ENCODE measurements at places on chromosomes 16 and 17.

- DNase-seq = no peak
Measured at GRCh38 chr16:90031931-90032673, 12.8 kb upstream of the DBNDD1 start.

- no peak for DNase-seq
Measured at GRCh38 chr17:52710363-52710901, 551.9 kb upstream of the CA10 start.

GRCh38 chr16:52257534-52257933, 289.4 kb downstream of the TOX3 start:
- DNase-seq = no peak

GRCh38 chr17:40458851-40459482, 15.7 kb downstream of the IGFBP4 start:
- no peak for DNase-seq

GRCh38 chr16:1917665-1918350, 407 bp downstream of the HS3ST6 start:
- DNase-seq = no peak

DNA sequence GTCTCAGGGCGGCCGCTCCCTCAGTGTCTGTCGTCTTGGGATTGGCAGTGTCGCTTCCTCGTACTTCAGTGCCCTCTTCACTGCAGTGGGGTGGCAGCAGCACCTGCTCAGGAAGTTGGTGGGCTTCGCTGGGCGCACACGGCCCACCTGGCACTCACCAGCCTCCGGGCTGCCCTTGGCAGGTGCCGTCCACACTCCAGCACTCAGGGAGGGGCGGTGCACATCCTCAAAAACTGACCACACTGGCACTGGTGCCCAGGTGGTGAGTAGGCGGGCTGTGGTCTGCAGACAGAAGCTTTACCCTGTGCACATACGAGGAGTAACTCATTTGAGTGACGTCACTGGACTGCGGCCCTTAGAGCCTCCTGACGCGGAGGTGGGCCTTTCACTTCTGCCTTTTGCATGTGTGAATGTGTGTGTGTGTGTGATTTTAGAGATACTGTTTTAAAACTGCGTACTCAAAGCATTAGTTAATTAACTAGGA, 94.6 kb downstream of the BANP start:
- DNase-seq = no peak

DNA sequence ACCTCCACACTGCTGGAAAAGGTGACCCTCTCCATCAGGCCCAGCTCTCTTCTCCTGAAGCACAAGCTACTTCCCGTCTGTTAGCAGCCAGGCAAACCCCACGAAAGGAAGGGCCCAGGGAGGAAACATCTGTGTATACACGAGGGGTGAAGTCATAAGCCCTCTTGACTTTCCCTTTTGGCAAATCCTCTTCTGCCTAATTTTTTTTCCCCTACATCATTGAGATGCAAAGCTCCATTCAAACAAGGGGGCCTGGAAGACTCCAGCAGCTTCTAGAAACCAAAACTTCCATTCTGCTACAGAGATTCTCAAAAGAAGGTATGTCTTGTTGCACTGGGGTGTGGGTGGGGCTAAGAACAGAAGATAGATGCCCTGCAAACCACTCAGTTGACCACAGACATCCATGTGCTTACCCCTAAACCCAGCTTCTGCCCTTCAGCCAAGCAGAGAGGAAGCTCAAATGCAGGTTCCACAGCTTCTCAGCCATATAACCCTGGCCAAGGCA, 145.6 kb upstream of the RCVRN start:
- no peak for DNase-seq

DNA sequence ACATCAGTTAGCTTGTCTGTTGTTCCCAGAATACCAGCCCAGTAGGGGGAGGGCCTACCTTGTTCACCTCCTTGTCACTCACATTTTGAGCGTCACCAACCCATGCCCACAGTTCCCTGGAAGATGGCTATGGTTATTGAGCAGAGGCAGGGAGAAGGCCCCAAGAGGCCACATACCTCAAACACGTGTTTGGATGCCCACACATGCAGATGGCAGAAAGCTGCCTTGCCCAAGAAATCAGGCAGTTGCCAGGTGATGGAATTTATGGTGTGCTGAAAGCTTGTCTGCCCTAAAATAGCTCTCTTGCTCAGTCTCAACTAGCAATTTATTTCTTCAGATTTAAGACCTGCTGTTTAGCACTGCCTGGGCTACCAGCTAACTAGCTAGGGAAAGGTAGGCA, 16.5 kb upstream of the CMTM4 start:
- no peak for DNase-seq

- DNase-seq = no peak
Measured at GRCh38 chr17:35377706-35378105, 4.3 kb upstream of the SLFN11 start.

DNA sequence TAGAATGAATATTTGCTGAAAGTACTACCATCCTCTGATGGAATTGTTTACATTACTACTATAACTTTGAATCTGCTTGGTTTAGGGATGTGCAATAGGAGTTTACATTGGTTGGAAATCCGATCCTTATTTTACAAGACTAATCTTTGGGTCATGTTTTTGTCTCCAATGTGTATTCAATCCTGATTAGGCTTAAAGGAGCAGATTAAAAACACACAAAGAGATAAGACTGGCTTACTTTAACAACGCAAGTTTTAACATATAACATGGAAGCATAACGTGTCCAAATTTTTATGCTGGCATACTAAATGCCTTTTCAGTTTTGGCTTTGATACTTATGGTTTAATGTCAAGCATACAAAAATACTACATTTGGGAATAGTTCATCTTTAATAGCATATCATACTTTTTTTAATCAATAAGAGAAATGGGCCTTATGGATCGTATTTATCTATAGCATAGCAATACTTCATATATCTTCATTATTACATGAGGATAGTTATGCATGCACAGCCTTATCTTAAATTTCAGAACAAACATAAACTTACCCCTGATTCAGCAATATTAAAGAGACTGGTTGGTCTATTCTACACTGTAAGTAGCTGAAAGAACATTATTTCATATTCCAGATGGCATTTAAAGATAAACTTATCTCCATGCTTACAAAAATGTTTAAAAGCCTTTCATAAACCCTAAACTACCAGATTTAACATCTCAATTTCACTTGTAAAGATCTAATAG, 69.9 kb upstream of the NACA2 start:
- no peak for DNase-seq

DNA sequence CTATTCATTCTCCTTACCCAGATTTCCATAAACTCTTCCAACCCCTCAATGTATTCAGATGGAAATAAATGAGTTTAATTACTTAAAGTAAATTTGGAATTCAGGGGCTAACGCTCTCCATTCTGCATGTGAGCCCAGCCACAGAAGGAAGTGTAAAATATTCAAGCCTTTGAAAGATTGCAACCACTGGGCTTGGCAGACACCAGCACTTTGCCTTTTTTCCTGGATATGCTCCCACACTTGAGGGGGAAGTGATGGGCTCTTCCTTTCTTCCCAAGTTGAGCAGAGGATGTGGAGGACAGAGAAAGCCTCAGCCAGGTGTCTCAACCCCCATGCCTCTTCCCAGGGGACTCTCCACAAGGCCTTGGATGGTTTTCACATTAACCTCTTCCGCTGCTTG, 825.1 kb upstream of the EEF2KMT start:
- no peak for DNase-seq

DNA sequence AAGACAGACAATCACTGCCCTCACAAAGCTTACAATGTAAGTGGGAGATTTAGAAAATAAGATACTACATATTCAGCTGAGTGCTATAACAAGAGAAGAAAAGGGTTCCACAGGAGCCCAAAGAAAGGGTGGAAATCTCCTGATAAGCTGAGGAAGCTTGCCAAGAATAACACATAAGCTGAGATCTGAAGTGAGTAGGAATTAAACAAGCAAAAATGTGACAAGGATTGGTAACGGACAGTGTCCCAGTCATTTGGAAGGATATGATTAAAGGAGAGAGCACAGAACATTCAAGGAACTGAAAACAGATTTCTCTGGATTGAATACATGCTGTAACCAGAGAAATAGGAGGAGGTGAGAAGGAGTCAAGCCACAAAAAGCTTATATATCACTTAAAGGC, 13.0 kb downstream of the CDYL2 start:
- no peak for DNase-seq

- DNase-seq = no peak
Measured at GRCh38 chr17:37064956-37065355, 116.2 kb downstream of the AATF start.

GRCh38 chr17:77435272-77436057, 294.7 kb downstream of the SEC14L1 start:
- no peak for DNase-seq

DNA sequence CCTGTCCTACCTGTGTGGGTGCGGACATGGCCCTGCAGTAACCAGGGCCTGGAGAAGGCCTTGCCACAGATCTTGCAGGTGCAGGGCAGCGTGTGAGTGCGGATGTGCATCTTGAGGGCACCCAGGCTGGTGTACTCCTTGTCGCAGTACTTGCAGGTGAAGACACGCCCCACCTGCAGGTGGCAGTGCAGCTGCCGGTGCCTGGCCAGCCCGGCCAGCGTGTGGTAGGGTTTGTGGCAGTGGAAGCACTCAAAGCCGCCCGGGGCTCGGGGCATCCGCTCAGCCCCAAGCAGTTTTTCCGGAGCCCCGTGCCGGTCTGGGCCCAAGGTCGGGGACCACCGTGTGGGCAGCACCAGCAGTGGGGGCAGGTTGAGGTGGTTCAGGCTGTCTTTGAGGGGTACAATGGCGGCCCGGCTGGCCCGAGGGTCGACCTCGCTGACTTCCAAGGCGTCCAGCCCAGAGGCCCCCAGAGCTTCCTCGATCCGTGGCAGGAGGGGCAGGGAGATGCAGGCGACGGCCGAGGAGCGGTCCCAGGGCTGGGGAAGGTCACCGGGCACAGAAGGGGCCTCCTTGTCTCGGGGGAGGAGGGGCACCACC, 5.1 kb downstream of the SNAI3 start:
- no peak for DNase-seq

DNA sequence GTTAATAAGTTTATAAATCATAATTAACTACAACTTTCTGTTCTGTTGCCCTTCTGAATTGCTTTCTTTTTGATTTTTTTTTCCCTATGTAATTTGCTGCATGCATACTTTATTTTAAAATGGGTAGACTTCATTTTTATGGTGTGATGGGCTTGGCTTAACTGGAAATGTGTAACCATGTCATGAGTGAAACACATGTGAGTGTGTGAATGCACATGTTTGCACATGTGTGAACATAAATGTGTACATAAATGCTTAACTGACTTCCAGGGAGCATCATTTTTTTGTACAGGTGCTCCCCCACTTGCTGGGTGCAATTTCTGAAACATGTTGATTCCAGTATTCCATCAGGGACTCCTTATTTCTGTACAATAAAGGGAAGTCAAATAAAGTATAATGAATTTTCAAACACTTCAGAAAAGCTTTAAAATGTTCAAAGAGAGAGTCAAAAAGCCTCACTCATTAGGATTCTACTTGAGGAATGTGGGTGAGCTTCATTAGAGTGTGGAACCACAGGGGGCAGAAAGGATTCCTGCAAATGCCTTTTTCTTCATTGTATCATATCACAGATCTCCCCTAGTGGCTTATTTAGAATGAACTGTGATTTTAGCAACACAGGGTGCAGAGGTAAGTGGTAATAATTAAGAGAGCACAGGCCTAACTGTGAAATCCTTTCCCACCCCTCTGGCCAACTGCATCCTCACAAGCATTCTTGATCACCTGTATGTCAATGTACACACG, 31.7 kb upstream of the CDH11 start:
- DNase-seq = no peak

- no peak for DNase-seq
Measured at GRCh38 chr17:38449364-38449763, 21.1 kb downstream of the ARHGAP23 start.

- no peak for DNase-seq
Measured at GRCh38 chr16:68696514-68696913, 40.6 kb upstream of the CDH1 start.

DNA sequence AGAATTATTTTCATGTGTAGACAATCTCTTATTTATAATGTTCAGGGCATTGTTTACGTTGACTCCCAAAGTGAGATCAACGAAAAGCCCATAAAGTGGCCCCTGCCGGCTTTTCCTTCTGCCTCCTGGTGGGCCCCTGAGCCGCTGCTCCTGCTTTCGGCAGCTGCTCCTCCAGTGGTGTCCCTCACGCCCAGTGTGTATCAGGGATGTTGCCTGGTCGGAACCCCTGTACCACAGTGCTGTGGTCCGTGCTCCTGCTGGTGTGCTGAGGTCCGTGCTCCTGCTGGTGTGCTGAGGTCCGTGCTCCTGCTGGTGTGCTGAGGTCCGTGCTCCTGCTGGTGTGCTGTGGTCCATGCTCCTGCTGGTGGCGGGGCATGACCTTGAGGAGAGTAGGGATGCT, 107.6 kb downstream of the BANP start:
- no peak for DNase-seq

- DNase-seq = no peak
Measured at GRCh38 chr16:86906623-86907022, 328.3 kb downstream of the FOXL1 start.

DNA sequence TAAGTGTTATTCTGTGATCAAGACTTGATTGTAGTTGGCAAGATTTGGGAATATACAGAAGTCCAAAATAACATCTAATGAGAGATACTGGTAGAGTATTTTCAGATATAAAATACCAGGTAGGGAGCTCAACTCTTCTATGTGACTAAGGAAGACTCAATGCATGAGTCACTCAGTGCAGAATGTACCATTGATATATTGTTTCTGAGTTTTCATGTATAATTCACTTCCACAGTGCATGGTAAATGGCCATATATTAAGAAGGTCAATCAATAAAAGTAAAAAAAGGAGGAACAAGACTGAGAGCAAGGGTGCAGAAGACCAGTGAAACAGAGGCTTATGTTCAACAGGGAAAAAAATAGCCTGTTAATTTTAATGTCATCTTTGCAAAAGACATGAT, 1387.9 kb downstream of the CDH8 start:
- DNase-seq = no peak

DNA sequence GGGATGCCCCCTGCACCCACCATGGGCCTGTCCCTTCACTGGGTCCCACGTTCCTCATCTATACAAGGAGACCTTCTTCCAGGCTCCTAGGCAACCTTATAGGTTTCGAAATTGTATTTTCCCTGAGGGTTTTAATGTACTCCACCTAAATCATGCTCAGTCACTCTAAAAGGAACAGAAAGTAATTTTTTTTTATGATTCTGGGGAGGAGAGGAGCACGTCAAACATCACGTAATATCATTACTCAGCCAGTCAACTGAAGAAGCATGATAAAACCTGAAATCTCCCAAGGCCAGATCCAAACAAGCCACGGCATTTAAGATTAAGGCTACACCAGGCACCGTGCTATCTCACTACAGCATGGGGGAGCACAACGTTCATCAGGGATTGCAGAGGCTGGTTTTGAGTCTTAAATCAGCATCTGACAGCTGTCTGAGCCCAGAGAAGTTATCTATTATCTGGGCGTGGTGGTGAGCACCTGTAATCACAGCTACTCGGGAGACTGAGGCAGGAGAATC, 3.9 kb upstream of the TMEM114 start:
- no peak for DNase-seq

GRCh38 chr17:66691644-66692420, 143.1 kb upstream of the CACNG5 start:
- no peak for DNase-seq

DNA sequence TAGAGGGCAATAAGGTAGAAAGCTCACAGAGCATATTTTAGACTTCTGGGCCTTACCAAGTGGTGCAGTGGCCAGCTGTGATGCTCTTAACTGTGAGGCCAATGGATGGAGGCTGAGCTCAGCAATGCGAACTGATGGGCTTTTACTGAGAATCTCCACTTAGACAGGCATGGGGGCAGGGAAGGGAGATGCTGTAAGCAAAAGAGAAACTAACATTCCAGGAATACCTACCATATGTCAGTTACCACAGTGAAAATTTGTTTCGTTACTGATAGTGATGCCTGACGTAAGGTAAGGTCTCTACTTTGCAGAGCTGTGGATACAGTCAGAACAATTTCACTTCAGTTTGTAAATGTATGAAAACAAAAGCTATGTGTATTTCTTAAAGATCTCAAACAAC, 250.6 kb upstream of the ZFHX3 start:
- peak; percentile 1 for DNase-seq
